MCF 10A (cell line): ENCODE measurements at places on chromosomes 1 and 21.

DNA sequence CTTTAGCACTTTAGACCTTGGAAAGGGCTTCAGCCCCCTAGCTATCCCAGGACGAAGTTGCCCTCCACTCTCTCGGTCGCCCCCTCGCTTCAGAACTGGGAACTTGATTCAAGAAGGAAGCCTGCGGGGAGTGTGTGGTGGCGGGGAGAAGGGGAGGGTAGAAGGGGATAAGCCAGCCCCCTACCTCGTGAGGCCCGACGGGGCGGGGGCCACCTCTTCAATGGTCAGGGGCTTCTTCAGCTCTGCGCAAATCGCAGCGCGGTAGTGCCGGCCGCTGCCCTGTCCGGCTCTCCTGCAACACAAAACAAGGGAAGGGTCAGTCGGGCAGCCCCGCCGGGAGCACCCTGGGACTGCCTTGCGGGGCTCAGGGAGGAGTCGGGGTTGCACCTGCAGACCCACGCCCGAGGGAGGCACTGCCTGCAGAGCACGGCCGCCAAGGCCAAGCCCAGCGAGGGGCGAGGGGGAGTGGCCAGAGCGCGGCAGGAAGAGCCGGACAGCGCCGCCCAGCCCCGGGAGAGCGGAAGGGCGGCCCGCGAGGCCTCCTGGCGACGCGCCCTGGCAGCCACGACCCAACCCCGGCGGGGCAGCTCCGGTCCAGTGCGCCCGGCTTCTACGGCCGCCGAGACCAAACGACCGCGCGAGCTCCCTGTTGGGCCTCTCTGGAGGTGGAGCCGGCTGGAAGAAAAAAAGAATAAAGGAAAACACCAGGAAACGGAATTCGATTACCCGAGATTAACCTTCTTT lies 56.2 kb upstream of the RASAL2 start:
- no peak for DNase-seq

- DNase-seq: peak; percentile 75
These were observed 120.9 kb downstream of the KCNN3 start for GRCh38 chr1:154749078-154749760.

DNA sequence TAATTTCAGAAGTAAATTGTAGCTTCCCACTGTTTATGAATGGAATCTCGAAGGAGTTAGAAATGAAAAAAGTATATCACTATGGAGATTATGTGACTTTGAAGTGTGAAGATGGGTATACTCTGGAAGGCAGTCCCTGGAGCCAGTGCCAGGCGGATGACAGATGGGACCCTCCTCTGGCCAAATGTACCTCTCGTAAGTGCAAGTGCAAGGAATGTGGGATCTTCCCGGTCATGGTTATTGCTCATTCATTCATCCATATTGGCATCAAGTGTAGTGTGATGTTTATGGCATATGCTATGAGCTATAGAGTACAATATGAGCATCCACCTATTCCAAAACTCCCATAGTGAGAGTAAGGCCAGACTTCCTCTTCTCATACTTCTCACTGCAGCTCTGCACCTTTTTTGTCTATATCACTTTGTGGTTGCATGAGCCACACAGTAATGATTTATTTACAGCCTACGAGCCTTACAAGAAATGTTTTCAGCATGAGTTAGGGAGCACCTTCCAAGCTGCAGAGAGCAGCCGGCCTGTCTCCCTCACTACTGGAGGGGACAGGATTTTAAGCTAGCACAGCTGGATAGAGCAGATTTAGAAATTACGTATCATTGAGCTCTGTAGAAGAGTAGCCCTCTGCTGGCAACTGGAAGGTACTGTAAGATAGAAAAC lies 24.9 kb upstream of the CR1L start:
- DNase-seq: peak; percentile 73

GRCh38 chr1:96416111-96416595 lies 305.4 kb upstream of the PTBP2 start:
- DNase-seq: peak; percentile 97

- no peak for DNase-seq
These were observed 7.5 kb downstream of the IKBKE start for GRCh38 chr1:206477581-206478380.

DNA sequence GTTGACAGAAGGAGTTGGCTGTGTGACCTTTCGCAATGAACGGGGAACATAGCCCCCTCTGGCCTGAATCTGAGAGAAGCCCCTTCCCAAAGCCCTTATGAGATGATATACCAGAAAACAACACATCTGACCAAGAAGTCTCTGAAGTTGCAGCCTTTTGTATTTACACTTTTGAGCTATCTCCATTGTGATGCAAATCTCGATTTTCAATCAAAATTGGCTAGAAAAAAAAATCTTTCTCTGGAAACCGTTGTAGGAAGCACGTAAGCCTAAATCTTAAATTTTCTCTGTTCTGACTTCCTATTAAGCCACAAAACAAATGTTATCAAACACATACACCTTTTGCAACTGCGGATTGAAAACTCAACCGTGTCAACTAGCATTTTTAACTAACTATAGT lies 71.4 kb upstream of the OLIG2 start:
- DNase-seq: no peak

DNA sequence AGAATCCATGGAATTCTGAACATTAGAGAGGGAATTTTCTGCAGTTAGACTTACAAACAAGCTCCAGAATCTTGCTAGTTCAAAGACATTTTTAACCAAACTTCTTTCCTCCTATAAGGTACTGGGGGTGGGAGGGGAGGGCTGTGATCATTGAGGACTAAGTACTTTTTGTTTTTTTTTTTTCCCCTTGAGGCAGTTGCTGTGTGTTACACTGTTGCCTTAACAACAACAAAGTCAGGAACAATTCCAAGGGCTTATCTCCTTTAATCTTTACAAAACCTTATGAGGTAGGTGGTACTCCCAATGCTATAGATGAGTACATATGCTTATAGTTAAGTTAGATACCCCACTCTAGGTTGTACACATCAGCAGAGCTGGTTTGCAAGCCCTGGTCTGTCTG lies 62.9 kb downstream of the PPP1R12B start:
- no peak for DNase-seq
